ENCODE measurements at places on chromosomes 2 and 18. TPM values are rescaled to one million over a fixed set of nuclear protein-coding genes. Genes with fewer than 3 reads are reported as not detected.

DNA sequence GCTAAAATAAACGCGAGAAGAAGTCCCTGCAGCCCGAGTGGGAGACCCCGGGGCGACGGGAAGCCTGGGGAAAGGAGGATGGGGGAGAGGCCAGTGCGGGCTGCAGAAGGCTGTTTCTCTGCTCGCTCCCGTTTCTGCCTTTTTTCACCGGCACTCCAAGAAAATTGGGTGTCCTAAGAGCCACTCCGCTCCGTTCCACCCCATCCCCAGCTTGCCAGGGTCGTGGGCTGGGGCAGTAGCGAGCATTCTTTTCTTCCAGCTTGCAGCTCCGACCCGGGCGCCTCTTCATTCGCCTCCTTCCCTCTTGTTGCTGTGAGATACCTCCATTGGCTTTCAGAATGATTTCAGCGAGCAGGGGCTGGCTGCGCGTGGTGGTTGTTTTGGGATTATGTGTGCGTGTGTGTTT lies 1.1 kb downstream of the HOXD3 start:
- H3K27me3 ChIP-seq = peaks cover 60% of the 10 kb centered on the region
- no peak overlapping the region for H3K4me3 ChIP-seq
- H3K27ac ChIP-seq = no peak overlapping the region

- no peak for DNase-seq
- no peaks in the 10 kb centered on the region for H3K4me1 ChIP-seq
- H3K27me3 ChIP-seq = no peaks in the 10 kb centered on the region
- no peak overlapping the region for H3K27ac ChIP-seq
- no peaks in the 10 kb centered on the region for H3K36me3 ChIP-seq
- no peak overlapping the region for H3K4me3 ChIP-seq
Measured at GRCh38 chr18:46659484-46659883, 2.5 kb upstream of the LOXHD1 start.

DNA sequence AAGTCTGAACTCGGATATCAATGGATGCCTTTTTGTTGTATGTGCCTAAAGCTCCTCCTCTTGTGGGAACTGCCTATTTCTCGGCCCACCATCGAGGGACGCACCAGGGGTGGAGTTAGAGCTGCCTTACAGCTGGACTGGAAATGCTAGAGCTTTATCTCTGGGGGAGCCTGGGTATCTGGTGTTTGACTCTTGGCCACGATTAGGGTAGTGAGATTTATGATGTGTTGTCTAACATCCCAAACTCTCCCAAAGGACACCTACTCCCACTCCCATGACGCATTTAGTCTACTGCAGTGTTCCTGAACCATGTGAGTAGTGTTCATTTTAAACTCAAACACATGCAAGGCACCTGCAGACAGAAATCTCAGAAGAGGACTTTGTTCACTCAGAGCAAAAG lies 594.8 kb downstream of the METTL4 start:
- no peak overlapping the region for H3K27ac ChIP-seq
- H3K27me3 ChIP-seq = no peaks in the 10 kb centered on the region
- H3K4me3 ChIP-seq = no peak overlapping the region
- H3K4me1 ChIP-seq = no peaks in the 10 kb centered on the region
- no peak for DNase-seq
- no peaks in the 10 kb centered on the region for H3K36me3 ChIP-seq

GRCh38 chr2:157326698-157327097 lies 1.1 kb upstream of the ERMN start:
- no peaks in the 10 kb centered on the region for H3K36me3 ChIP-seq
- DNase-seq = no peak
- H3K27me3 ChIP-seq = no peaks in the 10 kb centered on the region
- H3K27ac ChIP-seq = no peak overlapping the region

- peak overlapping the region; percentile 27 for H3K27ac ChIP-seq
- DNase-seq = peak; percentile 65
- peaks cover 84% of the 10 kb centered on the region for H3K4me1 ChIP-seq
- no peaks in the 10 kb centered on the region for H3K36me3 ChIP-seq
Measured at GRCh38 chr2:202643012-202643858, 8.5 kb downstream of the FAM117B start.

DNA sequence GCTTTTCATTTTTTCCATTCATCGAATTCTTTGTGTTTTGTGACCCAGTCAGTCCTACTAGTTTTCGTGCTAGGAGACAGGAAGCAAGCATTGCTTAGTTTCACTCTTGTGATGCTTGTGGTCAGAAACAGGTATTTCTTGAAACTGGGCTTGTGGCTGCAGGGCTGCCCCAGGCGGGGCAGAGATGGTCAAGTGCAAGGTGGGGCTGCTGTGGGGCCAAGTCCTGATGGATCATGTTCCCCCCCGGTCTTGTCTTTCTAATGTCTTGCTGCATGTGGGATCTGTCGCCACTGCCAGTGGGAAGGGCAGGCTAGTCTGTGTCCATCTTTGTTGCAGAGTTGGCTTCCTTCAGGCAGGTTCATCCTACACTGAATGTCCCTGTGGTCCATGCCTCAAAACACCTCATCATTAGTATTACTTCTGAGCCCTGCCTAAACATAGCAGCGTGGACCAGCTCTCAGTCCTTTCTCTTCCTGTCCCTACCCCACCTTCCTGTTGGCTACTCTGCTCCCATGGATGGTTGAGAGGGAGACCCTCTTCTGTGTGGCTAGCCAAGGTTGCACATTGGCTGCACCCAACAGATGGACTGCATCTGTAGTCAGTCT lies 38.7 kb downstream of the INPP4A start:
- no peak overlapping the region for H3K4me3 ChIP-seq
- H3K4me1 ChIP-seq = peaks cover 100% of the 10 kb centered on the region
- H3K27me3 ChIP-seq = no peaks in the 10 kb centered on the region
- peak overlapping the region; percentile 43 for H3K27ac ChIP-seq
- no peak for DNase-seq

DNA sequence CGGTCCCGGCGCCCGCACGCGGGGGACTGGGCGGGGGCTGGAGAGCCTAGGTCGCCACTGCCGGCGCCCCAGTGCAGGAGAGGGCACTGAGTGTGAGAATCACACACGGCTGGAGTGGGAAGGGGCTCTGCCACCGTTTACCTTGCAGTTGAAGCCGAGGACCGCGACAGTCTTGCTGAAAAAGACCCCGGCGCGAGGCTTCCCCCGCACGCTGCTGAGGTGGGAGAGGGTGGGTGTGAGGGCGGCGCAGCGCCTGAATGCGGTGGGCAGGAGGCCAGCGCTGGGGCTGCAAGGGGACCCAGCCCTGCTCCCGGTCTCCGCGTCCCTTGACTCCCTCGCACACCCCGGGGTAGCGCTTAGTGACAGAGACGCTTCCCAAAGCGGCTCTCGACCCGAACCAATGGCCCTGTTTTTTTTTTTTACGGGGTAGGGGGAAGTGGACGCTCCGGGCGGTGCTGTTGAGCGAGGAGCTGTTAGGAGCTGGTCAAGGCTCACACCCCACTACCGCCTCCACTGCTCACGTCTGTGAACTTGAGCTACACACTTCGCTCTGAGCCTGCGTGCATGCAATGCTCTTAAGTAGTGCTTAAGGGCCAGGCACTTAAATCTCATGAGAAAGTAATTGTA lies 794 bp downstream of the NOTO start:
- peaks cover 25% of the 10 kb centered on the region for H3K27me3 ChIP-seq
- H3K27ac ChIP-seq = no peak overlapping the region
- no peaks in the 10 kb centered on the region for H3K36me3 ChIP-seq
- H3K4me1 ChIP-seq = peaks cover 10% of the 10 kb centered on the region

- no peak for DNase-seq
- H3K27ac ChIP-seq = no peak overlapping the region
- H3K4me3 ChIP-seq = no peak overlapping the region
- no peaks in the 10 kb centered on the region for H3K36me3 ChIP-seq
- H3K4me1 ChIP-seq = no peaks in the 10 kb centered on the region
Measured at GRCh38 chr2:224319750-224320149, 82.2 kb downstream of the FAM124B start.

GRCh38 chr2:46983065-46983801 lies 67.6 kb upstream of the MCFD2 start:
- peaks cover 17% of the 10 kb centered on the region for H3K36me3 ChIP-seq
- H3K27me3 ChIP-seq = no peaks in the 10 kb centered on the region
- no peak for DNase-seq
- no peak overlapping the region for H3K27ac ChIP-seq
- H3K4me3 ChIP-seq = no peak overlapping the region
- peaks cover 48% of the 10 kb centered on the region for H3K4me1 ChIP-seq

GRCh38 chr2:55896633-55897032 lies 26.9 kb downstream of the EFEMP1 start:
- H3K4me3 ChIP-seq = no peak overlapping the region
- H3K36me3 ChIP-seq = no peaks in the 10 kb centered on the region
- H3K27ac ChIP-seq = no peak overlapping the region
- H3K4me1 ChIP-seq = no peaks in the 10 kb centered on the region
- DNase-seq = no peak

- no peaks in the 10 kb centered on the region for H3K27me3 ChIP-seq
- no peak for DNase-seq
- H3K36me3 ChIP-seq = no peaks in the 10 kb centered on the region
Measured at GRCh38 chr2:222973237-222973636, 78.8 kb upstream of the KCNE4 start.

DNA sequence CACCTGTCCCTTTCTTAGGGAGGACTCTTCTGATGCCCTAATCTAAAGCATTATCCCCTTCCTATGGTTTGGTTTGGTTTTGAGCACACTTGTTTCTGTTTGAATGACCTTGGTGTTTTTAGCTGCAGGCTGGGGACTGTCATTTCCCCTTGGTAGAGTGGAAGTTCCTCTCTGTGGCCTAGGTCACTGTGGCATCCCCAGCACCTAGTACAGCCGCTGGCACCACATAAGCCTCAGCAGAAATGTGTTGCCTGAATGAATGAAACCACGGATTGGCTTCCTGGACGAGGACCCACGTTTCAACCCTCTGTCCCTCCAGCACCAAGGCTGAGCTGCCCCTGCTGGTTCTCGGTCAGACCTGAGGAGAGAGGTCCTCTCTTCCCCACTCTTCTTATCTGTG lies 159.9 kb downstream of the CTIF start:
- H3K36me3 ChIP-seq = no peaks in the 10 kb centered on the region
- no peak overlapping the region for H3K27ac ChIP-seq
- no peaks in the 10 kb centered on the region for H3K27me3 ChIP-seq
- no peaks in the 10 kb centered on the region for H3K4me1 ChIP-seq
- no peak overlapping the region for H3K4me3 ChIP-seq

DNA sequence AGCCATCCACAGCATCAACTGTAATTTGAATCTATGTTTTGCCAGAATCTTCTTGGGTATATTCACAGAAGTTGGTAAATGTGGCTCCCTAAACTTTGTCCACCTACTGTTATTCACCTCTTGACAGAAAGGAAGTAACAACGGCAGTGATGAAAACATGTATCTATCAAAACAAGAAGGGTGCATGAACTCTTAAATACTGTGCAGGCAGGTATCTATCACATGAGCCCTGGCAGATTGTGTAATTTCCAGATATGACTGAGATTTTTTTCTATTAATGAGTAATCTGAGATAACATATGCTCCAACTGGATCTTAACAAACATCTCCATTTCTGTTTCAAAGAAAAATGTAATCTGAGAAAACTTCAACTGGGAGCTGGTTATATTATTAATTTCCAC lies 36.6 kb downstream of the SFT2D3 start:
- no peaks in the 10 kb centered on the region for H3K27me3 ChIP-seq
- H3K4me1 ChIP-seq = no peaks in the 10 kb centered on the region
- no peak overlapping the region for H3K27ac ChIP-seq
- DNase-seq = no peak
- peaks cover 8% of the 10 kb centered on the region for H3K36me3 ChIP-seq

- no peaks in the 10 kb centered on the region for H3K4me1 ChIP-seq
- no peak overlapping the region for H3K4me3 ChIP-seq
- no peaks in the 10 kb centered on the region for H3K36me3 ChIP-seq
Measured at GRCh38 chr2:231030725-231031124, 6.6 kb upstream of the C2orf72 start.

- H3K27ac ChIP-seq = no peak overlapping the region
- H3K4me3 ChIP-seq = no peak overlapping the region
- no peaks in the 10 kb centered on the region for H3K4me1 ChIP-seq
- DNase-seq = no peak
Measured at GRCh38 chr2:15584767-15585469, 6.8 kb upstream of the DDX1 start.

DNA sequence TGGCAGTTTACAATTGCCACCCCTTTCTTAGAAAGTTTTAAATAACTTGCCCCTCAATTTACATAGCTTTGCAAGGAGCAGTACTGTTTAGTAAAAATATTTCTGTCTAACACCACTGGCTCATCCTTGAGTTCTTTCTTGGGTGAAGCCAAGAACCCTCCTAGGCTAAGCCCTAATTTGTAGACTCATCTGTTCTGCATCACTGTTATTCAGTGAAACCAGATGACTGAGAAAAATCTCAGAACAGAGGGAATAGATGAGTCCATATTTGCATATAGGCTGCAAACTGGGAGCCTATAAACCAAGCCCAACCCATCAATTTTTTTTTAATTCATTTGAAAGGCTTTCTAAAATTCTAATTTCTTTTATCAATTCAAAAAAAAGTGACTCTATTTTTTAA lies 161.4 kb upstream of the TFPI start:
- H3K27ac ChIP-seq = no peak overlapping the region
- no peaks in the 10 kb centered on the region for H3K27me3 ChIP-seq
- no peaks in the 10 kb centered on the region for H3K36me3 ChIP-seq
- no peak overlapping the region for H3K4me3 ChIP-seq
- DNase-seq = no peak

DNA sequence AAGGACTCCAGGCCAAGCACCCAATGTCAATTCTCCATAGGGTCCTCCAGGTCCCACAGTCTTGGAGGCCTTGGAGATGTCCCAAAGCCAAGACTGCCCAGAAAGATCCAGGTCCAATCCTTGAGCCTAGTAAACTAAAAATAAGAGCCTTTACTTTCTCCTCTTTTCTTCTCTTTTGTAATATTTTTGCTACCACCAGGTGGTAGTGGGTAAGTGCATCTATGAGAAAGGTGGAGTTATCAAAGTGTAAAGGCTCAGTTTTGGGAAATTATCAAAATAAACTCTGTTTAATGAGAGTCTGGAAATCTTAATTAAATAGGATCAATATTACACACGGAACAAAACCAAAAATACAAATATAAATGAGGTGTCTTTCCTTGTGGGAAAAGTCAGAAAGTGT lies 276.4 kb downstream of the ALK start:
- no peaks in the 10 kb centered on the region for H3K4me1 ChIP-seq
- no peaks in the 10 kb centered on the region for H3K36me3 ChIP-seq
- no peak overlapping the region for H3K4me3 ChIP-seq
- no peaks in the 10 kb centered on the region for H3K27me3 ChIP-seq

DNA sequence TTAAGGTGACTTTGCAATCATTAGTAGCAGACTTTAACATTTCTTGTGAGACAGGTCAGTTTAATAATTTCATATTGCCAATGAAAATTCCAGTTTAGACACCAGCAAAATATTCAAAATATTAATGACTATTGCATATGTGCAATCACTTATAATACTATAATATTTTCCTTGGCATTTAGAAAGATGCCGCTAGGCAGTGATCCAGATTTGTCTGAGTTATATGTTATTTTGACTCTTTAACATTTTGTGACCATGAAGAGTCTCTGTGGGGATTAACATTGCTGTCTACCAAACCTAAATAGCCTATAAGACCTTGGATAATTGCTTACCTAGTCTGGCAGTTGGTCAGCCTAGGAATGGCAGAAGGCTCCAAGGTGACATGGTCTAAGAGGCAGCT lies 389.6 kb downstream of the THSD7B start:
- H3K36me3 ChIP-seq = no peaks in the 10 kb centered on the region
- no peaks in the 10 kb centered on the region for H3K27me3 ChIP-seq
- no peak overlapping the region for H3K27ac ChIP-seq
- H3K4me3 ChIP-seq = no peak overlapping the region
- no peak for DNase-seq

The TTN gene
- 8.1 TPM for total RNA-seq

The MIB1 gene
- total RNA-seq = 39.0 TPM

The GREB1 gene
- total RNA-seq = 1.1 TPM

The FABP1 gene
- total RNA-seq = not detected

The CD8B2 gene
- not detected for total RNA-seq

The VAMP5 gene
- 25.6 TPM for total RNA-seq

The PRSS56 gene
- total RNA-seq = not detected

The DYNAP gene
- total RNA-seq = not detected

The CDH20 gene
- not detected for total RNA-seq

The PCARE gene
- total RNA-seq = not detected

Measured in CD4-positive, alpha-beta memory T cell (primary cell).